ENCODE measurements at places on chromosomes 3 and 15. TPM values are rescaled to one million over a fixed set of nuclear protein-coding genes. Genes with fewer than 3 reads are reported as not detected.

ITIH1 gene
- total RNA-seq = not detected

CCR3 gene
- not detected for total RNA-seq

CLEC3B gene
- total RNA-seq = not detected

VWA5B2 gene
- total RNA-seq = 0.20 TPM

GOLGA6L4 gene
- 0.39 TPM for total RNA-seq

TRPM1 gene
- total RNA-seq = not detected

ECE2 gene
- not detected for total RNA-seq

DCP1A gene
- 5.4 TPM for total RNA-seq

SSUH2 gene
- total RNA-seq = 1.2 TPM

TLR9 gene
- not detected for total RNA-seq

LRRK1 gene
- 11.0 TPM for total RNA-seq
